ENCODE measurements at places on chromosomes 16 and 17. TPM values are rescaled to one million over a fixed set of nuclear protein-coding genes. Genes with fewer than 3 reads are reported as not detected.

DNA sequence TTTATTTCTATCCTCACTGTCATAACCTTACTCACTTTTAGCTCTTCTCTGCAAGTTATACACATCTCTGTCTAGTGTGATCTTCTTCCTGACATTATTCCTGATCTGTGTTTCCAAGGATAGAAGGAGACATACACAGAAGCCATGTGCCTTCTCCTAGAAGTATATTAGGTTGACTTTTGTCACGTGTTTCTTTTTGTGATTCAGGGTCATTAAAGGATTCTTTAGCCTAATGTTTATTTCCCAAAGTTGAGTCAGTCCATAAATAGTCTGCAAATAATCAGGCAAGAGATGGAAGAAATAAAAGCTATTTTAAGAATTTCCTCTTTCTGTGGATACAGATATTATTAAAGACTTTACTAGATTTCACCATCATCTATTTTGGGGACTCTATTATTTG lies 214.1 kb upstream of the GOT2 start:
- DNase-seq: no peak
- no peaks in the 10 kb centered on the region for H3K27me3 ChIP-seq
- no peaks in the 10 kb centered on the region for H3K36me3 ChIP-seq
- no peak overlapping the region for H3K27ac ChIP-seq

DNA sequence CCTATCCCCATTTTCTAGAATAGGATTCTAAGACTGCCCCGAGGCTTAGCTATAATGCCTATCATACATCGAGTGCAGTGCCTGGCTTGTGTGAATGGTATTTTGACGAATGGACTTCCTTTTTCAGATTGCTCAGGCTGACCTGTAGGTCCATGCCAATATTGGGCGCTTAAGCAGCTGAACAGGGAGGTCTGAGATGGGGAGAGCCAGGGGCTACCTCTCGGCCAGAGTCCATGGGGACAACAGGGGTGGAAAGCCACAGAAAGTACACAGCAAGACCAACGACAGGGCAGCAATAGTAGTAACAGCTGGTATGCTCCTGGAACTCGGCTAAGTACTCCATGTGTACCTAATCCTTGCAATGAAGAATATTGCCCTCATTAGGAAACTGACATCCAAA lies 91.7 kb upstream of the WSCD1 start:
- no peak overlapping the region for H3K4me3 ChIP-seq
- H3K27ac ChIP-seq: no peak overlapping the region
- peaks cover 11% of the 10 kb centered on the region for H3K27me3 ChIP-seq
- H3K36me3 ChIP-seq: no peaks in the 10 kb centered on the region

DNA sequence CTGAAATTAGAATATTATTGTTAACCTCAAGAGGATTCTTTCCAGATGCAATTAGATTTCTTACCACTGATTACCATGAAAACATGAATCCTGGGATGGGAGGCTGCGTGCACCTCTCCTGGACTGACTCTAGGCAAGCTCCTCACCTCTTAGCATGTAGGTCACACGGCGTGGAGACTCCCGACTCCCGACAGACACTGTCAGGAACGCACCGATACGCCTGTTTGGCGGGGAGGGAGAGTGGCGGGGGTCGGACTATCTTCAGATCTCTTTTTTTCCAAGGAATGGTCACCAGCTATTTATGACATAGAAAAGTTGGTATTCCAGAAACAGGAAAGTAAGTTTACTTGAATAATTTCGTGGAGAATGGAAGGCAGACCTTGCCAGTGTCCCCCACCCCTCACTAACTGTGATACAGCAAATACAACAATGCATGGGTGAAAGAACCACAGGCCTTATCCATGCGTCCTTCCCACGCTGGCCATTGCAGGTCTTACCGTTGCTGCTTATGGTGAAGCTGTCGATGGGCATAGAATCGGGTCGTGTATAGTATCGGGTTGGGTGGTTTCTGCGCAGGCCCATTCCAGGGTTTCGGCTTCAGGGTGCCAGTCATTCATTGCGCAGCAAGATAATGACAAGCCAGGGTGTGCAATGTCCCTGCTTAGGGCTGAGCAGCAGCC lies 62.6 kb upstream of the ENDOV start:
- peaks cover 8% of the 10 kb centered on the region for H3K4me1 ChIP-seq
- no peaks in the 10 kb centered on the region for H3K27me3 ChIP-seq
- no peak overlapping the region for H3K27ac ChIP-seq
- no peak for DNase-seq

DNA sequence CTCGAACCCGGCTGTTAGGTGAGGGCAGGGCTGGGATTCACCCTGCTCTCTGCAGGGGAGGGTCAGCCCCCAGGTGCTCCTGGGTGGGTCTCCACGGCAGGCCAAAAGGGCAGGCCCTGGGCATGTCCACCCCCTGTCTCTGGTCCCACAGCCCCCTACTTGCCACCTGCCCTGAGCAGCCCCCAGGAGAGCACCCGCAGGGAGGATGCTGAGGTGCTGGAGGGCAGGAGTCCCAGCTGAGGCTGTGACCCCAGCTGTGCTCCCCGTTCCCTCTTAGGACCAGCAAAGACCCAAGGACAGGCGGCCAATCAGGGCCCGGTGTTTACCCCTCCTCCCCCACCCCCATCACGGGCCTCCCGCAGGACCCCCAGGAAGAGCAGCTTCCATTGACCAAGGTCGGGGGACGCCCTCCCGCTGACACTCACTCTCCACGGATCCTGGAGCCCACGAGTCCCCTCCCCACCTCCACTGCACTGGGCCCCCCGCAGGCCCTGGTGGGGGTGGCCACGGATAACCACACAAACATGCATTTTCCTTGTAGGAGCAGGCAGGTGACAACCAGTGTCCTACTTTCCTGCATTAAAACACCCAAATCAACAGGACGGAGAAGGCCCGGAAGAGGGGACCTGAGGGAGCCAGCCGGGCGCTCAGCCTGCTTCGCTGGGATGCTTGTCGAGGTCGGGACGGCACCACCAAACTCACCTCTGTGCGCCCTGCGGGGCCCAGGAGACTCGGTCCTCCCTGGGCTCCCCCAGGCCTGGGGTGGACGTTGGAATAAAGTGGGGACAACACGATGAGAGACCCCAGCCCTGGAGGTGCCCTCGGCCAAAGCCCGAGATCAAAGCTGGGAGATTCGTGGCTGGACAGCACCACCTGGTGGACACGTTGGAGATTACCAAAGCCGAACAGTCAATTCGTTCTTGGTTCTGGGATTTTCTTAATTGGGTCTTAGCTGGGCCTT lies 22.5 kb upstream of the ENPP7 start:
- no peaks in the 10 kb centered on the region for H3K4me1 ChIP-seq
- H3K4me3 ChIP-seq: peak overlapping the region; percentile 82
- peaks cover 5% of the 10 kb centered on the region for H3K27me3 ChIP-seq

GRCh38 chr16:66933776-66934137 lies 445 bp downstream of the CIAO2B start:
- H3K4me3 ChIP-seq: peak overlapping the region; percentile 97
- no peaks in the 10 kb centered on the region for H3K27me3 ChIP-seq
- H3K4me1 ChIP-seq: peaks cover 44% of the 10 kb centered on the region
- peaks cover 6% of the 10 kb centered on the region for H3K36me3 ChIP-seq

DNA sequence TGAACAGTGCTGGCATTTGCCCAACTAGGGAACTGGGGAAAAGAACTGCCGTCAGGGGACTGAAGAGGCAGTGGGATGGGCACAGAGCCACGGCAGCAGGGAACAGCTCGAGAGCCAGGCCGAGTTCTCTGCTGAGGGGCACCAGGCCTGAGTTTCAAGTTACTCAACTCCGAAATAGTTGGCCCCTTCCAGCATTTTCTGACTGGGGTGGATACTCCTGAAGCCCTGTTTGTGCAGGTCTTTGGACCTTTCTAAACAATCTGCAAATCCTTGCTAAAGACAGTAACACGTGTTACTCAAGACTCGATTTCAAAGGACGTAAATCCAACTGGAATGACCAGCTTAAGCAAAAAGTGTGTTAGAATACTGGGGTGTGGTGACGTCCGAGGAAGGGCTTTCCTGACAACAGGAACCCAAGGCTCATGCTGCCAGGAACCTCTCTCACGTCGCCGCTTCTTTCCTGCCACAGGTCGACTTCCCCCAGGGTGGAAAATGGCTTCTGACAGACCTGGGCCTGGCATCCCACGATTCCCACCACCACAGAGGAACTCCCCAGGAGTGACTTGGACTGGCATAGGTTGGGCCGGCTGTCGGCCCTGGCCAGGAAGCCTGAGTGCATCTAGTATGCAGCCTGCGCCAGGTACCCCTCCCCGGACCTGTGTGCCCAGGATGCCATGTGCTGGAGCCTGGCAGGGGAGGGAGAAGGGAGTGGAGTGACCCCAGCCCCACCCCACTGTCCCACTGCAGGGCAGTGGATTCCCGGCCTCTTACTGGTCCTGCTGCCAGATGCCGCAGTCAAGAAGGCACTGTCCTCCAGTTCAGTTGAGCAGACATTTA lies 71.9 kb downstream of the N4BP1 start:
- peaks cover 4% of the 10 kb centered on the region for H3K36me3 ChIP-seq
- H3K4me1 ChIP-seq: peaks cover 16% of the 10 kb centered on the region
- no peak overlapping the region for H3K4me3 ChIP-seq
- H3K27me3 ChIP-seq: no peaks in the 10 kb centered on the region

- H3K4me1 ChIP-seq: peaks cover 58% of the 10 kb centered on the region
- H3K4me3 ChIP-seq: peak overlapping the region; percentile 59
- no peaks in the 10 kb centered on the region for H3K27me3 ChIP-seq
- DNase-seq: no peak
These were observed 72.8 kb upstream of the ZNF750 start for GRCh38 chr17:82912484-82913089.

GRCh38 chr16:21611198-21611555 lies 11.8 kb downstream of the METTL9 start:
- H3K36me3 ChIP-seq: no peaks in the 10 kb centered on the region
- no peak overlapping the region for H3K27ac ChIP-seq

DNA sequence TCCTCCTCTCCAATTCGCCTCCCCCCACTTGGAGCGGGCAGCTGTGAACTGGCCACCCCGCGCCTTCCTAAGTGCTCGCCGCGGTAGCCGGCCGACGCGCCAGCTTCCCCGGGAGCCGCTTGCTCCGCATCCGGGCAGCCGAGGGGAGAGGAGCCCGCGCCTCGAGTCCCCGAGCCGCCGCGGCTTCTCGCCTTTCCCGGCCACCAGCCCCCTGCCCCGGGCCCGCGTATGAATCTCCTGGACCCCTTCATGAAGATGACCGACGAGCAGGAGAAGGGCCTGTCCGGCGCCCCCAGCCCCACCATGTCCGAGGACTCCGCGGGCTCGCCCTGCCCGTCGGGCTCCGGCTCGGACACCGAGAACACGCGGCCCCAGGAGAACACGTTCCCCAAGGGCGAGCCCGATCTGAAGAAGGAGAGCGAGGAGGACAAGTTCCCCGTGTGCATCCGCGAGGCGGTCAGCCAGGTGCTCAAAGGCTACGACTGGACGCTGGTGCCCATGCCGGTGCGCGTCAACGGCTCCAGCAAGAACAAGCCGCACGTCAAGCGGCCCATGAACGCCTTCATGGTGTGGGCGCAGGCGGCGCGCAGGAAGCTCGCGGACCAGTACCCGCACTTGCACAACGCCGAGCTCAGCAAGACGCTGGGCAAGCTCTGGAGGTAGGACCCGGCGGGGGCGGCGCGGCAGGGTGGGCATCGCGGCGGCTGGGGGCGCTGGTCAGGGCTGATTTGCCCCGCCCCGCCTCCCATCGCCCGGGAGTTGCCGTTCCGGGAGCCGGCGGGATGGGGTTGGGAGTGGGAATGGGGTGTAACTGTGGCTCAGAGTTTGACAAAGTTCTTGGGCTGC lies 567 bp downstream of the SOX9 start:
- H3K4me1 ChIP-seq: peaks cover 12% of the 10 kb centered on the region
- peak overlapping the region; percentile 47 for H3K27ac ChIP-seq
- H3K36me3 ChIP-seq: no peaks in the 10 kb centered on the region
- no peak for DNase-seq
- peaks cover 81% of the 10 kb centered on the region for H3K27me3 ChIP-seq
- H3K4me3 ChIP-seq: peak overlapping the region; percentile 23

DNA sequence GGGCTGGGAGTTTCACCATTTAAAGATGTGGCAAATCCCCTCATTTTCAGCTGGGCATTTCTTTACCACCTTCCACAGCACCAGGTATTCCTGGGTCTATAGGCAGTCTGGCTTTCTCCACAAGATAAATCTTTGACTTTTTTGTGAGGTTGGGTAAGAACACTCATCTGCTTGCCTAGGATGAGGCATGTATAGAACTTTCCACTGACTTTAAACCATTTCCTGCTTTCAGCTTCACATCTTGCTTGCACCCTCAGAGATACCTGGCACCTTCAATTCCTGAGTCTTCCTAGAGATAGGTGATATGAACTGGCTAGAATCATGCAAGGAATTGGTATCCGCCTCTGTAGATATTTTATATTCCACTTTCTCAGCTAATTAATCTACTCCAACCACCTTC lies 27.9 kb downstream of the SMURF2 start:
- H3K27ac ChIP-seq: no peak overlapping the region
- H3K4me3 ChIP-seq: no peak overlapping the region
- H3K36me3 ChIP-seq: no peaks in the 10 kb centered on the region
- no peaks in the 10 kb centered on the region for H3K27me3 ChIP-seq

DNA sequence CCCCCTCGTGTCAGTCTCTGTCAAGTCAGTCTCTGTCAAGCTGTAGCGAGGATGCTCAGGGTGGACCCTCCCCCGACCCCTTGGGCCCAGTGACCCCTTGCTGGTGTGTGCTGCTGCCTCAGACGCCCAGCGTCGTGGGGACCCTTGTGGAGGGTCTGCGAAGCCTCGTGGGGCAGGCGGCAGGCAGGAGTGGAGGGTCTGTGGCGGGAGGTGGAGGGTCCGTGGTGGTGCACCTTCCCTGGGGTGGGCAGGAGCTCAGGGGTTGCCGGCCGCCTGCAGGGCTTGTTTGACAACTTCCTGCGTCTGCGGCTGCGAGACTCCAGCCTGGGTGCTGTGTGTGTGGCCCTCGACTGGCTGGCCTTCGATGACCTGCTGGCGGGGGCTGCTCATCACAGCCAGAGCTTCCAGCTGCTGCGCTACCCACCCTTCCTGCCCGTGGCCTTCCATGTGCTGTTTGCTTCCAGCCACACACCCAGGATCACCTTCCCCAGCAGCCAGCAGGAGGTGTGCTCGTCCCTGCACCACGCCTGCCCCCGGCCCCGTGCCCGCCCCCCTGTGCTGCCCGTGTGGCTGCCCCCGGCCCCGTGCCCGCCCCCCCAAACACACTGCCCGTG lies 5.6 kb downstream of the GNG13 start:
- no peak overlapping the region for H3K4me3 ChIP-seq
- no peak overlapping the region for H3K27ac ChIP-seq
- DNase-seq: no peak
- H3K4me1 ChIP-seq: peaks cover 5% of the 10 kb centered on the region
- peaks cover 16% of the 10 kb centered on the region for H3K36me3 ChIP-seq
- H3K27me3 ChIP-seq: no peaks in the 10 kb centered on the region

GRCh38 chr16:74951206-74951605 lies 33.7 kb downstream of the WDR59 start:
- no peak overlapping the region for H3K4me3 ChIP-seq
- no peaks in the 10 kb centered on the region for H3K4me1 ChIP-seq
- DNase-seq: no peak

GRCh38 chr16:49552313-49552928 lies 178.8 kb downstream of the C16orf78 start:
- DNase-seq: no peak
- H3K4me1 ChIP-seq: no peaks in the 10 kb centered on the region
- H3K4me3 ChIP-seq: no peak overlapping the region
- no peaks in the 10 kb centered on the region for H3K27me3 ChIP-seq
- H3K36me3 ChIP-seq: no peaks in the 10 kb centered on the region

Gene RSKR
- not detected for polyA plus RNA-seq

Gene TBC1D3I
- 0.36 TPM for polyA plus RNA-seq

Measured in naive B cell (primary cell).